ENCODE measurements at places on chromosomes 12 and 14.

DNA sequence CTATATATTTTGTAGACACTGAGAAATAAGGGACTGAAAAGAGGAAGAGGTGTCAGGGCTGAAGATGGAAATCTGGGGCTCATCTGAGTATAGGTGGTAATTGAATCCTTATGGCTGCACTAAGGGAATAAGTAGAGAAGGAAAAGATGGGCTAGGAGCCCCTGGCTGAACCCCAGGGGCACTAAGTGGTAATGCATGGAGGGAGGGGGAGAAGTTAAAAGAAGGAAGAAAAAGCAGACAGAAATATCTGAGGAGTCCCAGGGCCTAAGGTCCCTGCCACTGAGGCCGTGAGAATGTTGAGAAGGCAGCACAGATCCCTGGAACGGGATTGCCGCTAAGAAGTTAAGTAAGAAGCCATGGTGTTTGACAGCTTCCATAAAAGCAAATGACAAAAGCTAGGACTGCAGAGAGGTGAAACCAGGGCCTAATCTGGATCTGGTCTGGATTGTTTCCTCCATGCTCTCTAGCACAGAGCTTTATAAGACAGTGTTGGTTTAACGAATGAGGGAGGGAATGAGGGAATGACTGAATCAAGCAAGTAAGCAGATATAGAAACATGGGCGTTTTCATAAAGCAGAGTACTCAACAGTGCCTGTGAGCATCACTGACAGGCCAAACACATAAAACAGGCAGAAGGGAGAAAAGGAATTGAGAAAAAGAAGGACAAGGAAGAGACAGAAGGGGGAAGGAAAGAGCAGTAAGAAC is 92.9 kb downstream of the HMGA2 start:
- DNase-seq = no peak

- DNase-seq = no peak
Observed at GRCh38 chr14:44995196-44995595, 33.2 kb downstream of the TOGARAM1 start.

GRCh38 chr12:93609281-93610192 is 37.1 kb downstream of the SOCS2 start:
- no peak for DNase-seq

GRCh38 chr14:103775506-103775905 is 59.9 kb downstream of the ZFYVE21 start:
- no peak for DNase-seq

DNA sequence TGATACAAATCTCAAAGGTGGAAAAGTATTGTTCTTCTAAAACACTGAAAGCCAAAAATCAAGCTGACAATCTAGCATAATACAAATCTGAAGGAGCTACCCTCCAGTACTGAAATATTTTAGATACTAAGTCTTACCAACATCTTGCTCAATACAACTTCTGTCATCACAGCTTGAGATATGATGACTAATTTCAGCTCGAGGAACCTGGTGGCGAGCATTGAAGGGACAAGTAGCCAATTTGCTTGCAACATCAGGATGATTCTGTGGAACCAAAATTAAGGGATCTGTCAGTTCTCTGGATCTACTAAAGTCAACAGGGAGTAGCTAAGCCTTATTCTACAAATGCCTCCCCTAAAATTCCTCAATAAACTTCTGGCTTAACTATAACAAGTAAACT is 10.4 kb downstream of the GTSF1 start:
- DNase-seq = no peak

- DNase-seq = no peak
Observed at GRCh38 chr12:5535541-5535940, 103.6 kb downstream of the NTF3 start.
